ENCODE measurements at places on chromosomes 11 and 22.

DNA sequence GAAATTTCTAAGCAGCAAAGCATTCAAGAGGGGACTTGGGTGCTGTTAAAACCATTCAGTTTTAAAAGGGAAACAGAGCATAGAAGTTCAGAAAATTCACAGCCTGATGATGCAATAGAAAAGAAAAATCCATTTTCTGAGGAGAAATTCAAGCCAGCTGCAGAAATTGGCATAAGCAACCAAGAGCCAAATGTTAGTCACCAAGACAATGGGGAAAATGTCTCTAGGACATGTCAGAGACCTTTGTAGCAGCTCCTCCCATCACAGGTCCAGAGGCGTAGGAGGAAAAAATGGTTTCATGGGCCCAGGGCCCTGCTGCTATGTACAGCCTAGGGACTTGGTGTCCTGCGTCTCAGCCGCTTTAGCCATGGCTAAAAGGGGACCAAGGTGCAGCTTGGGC, 5.5 kb upstream of the IRAG1 start:
- DNase-seq: no peak

DNA sequence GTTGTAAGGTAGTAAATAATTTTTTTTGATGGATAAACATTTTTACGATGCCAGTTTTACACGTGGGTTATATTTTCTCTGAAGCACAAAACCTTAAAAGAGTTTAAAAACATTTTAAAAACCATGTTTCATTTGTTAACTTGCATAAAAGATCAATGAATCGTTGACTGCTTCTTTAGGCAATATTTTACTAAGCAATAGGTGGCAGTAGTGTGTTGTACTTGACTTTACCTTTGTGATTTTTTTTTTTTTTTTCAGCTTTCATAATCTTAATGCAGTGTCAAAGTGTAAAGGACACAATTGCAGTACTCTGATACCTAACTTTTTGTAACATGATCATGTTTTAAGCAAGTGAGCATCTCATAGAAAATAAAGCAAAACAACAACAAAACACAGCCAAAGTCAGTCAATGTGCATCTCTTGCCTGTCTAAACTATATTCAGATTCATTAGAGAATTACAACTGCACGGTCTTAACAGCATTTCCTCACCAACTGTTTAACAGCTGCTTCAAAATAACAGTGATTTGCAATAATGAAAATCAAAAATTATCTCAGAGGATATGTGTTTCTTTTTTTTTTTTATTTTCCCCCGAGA, 27.7 kb downstream of the DNAJC24 start:
- DNase-seq: no peak

GRCh38 chr11:104946907-104947306, 21.5 kb downstream of the CASP4 start:
- no peak for DNase-seq

GRCh38 chr11:126479178-126479930, 123.9 kb downstream of the ST3GAL4 start:
- no peak for DNase-seq

DNA sequence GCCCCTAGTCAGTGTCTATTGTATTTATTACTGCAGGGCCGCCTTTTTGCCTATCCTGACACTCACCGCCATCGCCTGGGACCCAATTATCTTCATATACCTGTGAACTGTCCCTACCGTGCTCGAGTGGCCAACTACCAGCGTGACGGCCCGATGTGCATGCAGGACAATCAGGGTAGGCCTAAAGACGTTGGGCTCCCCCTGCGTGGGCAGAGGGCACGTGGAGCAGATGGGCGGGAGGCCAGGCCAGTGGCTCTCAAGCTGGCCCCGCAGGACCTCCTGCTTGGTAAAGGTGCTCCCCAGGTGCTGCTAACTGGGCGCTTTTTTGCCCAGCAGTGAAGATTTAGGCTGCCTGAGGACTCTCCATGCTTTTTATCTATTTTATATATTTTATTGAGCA, 22.5 kb downstream of the CAT start:
- DNase-seq: no peak

- no peak for DNase-seq
These were observed 4.0 kb downstream of the MICAL2 start for GRCh38 chr11:12114193-12115033.

DNA sequence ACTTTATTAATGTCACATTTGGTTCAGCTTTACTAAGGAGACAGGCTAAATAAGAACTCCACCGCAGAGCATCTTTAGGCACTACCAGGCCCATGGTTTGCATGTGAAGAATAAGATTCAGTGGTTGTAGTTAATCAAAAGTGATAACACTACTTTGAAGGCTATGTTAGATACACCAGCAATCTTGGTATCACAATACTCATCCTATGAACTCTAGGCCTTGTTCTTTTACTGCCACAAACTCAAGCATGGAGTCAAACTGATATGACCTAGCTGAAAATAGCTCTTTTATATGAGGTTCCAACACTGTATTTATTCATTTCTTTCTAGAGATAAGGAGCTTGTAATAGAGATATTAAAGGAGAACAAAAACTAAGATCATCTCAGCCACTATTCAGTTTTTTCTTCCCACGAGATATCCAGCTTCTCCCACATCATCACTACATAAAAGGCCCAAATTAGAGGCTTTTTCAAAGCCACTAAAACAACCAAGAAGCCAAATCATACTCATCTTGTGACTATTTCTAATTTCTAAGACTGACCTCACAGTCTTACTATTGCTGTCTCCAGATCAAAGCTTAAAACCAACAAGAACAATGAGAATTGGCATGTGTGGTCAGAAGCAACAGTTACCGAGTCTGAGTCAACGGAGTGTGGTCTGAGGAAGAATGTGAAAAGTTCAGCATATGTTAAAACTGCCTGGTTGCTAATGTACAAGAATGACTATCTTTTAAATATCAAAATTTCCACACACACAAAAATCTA, 25.1 kb upstream of the GUCY1A2 start:
- no peak for DNase-seq

DNA sequence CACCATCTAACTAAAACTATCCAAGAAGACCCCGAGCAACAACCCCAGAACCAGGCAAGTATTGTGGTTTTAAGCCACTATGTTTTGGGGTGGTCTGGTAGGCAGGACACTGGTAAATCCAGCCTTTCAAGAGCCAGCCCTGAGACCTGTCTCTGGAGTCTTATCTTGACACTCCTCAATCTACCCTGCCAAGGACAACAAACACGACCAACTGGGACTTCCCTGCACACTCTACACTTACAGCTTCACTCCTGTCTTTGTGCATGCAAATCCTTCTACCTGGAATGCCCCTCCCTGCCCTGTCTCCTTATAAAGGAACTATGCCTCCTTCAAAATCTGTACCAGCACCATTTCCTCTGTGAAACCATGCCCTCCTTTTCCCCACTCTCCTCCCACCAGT, 107.3 kb downstream of the RPL27A start:
- no peak for DNase-seq

DNA sequence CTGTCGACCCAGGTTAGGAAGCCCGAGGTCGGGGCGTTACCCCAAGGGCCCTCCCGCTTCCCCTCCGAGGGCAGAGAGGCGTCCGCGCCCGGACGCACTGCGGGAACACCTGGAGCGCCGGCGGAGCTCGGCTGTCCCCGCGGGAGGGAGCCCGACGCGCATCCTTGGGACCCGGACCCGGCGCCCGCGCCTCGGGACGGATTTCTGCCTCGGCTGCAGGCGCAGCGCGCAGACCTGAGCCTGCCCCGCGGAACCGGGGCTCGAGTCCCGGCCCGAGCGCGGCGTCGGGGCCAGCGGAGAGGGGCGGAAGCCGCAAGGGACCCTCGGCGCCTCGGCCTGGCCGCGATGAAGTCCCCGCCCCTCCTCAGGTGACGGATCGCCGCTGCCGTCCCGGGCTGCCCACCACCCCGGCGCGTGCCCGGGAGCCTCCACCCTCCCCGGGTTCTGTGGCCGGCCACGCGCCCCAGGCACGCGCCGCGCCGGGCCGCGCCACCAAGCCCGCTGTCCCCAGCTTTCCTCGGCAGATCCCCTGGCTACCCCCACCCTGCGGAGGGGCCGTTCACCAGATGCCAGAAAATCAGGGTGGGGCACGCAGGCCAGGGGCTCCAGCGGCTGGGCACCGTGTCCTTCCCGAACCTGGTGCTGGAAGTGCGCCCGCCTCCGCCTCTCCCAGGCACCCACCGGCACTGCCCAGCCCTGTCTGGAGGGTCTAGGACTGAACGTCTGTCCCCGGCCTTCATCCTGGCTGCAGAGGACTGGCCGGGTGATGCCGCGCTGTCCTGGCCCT, 410 bp downstream of the GLB1L3 start:
- DNase-seq: no peak

DNA sequence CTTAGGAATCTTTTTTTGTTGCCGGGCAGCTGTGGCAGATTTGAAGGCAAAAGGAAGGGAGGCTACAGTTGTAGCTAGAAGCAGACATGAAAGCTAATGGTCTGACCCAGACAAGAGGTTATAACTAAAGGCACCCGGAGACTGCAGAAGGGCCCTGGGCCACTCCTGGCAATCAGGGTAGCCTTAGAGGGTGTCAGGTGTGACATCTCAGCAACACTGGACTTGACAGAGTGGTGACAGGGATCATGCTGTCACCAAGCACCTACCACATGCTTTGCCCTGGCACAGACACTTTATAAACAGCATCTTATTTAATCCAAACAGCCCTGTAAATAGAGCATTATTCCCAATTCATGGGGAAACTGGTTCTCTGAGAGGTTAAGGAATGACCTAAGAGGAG, 25.7 kb downstream of the TUB start:
- no peak for DNase-seq

GRCh38 chr11:119388103-119388502, 6.6 kb upstream of the USP2 start:
- no peak for DNase-seq

Data from T-helper 22 cell (primary cell).